Effector CD8-positive, alpha-beta T cell (primary cell): ENCODE measurements at places on chromosomes 5 and 9.

DNA sequence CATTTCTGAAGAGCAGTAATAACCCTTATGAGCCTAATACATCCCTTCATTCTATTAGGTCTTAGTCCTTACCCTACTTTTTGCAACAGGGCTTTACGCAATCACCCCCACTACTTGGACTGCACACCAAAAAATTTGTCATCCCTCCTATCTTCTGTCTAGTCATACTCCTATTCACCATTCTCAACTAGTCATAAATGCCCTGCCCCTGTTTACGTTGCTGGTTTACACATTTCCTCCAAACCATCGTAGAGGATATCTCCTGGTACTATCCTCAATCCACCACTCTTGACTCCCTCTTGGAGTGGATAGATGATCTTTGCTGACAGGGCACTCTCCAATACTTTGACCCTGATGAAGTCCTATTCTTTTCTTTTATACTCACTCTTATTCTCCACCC is 98.2 kb upstream of the CCNG1 start:
- DNase-seq, result no peak

- peak; percentile 62 for DNase-seq
Measured at GRCh38 chr9:126397056-126397455, 70.4 kb downstream of the MVB12B start.

- DNase-seq, result no peak
Measured at GRCh38 chr5:94288937-94289336, 329.5 kb downstream of the KIAA0825 start.

GRCh38 chr5:168591302-168592013 is 12.3 kb upstream of the PANK3 start:
- no peak for DNase-seq
